ENCODE measurements at places on chromosomes 16 and 17.

DNA sequence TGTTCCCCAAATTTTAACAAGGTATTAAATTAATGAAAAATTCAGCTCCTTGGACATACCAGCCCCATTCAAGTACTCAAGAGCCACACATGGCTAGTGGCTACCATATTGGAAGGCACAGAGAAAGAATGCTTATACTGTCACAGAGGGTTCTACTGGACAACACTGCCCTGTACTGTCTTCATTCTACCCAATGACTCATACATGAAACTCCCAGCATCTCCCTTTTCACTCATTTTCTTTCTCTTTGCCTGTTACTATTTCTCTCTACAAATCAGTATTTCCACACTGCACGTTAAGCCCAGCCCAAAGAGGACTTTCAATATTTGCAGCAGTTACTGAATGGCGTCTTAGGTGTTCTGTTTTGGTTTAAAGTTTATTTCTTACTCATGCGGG is 72.1 kb upstream of the RCVRN start:
- DNase-seq, result no peak

GRCh38 chr17:65370669-65371131 is 190.7 kb downstream of the AXIN2 start:
- no peak for DNase-seq

DNA sequence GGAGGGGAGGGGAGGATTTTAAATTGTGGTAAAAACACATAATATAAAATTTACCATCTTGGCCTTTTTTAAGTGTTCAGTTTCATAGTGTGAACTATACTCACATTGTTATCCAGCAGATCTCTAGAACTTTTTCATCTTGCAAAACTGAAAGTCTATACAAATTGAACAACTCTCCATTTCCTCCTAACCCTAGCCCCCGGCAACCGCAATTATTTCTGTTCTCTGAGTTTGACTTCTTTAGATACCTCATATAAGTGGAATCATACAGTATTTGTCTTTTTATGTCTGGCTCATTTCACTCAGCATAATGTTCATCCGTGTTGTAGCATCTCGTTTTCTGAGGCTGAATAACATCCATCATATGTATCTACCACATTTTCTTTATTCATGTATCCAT is 30.0 kb upstream of the MRTFB start:
- no peak for DNase-seq

DNA sequence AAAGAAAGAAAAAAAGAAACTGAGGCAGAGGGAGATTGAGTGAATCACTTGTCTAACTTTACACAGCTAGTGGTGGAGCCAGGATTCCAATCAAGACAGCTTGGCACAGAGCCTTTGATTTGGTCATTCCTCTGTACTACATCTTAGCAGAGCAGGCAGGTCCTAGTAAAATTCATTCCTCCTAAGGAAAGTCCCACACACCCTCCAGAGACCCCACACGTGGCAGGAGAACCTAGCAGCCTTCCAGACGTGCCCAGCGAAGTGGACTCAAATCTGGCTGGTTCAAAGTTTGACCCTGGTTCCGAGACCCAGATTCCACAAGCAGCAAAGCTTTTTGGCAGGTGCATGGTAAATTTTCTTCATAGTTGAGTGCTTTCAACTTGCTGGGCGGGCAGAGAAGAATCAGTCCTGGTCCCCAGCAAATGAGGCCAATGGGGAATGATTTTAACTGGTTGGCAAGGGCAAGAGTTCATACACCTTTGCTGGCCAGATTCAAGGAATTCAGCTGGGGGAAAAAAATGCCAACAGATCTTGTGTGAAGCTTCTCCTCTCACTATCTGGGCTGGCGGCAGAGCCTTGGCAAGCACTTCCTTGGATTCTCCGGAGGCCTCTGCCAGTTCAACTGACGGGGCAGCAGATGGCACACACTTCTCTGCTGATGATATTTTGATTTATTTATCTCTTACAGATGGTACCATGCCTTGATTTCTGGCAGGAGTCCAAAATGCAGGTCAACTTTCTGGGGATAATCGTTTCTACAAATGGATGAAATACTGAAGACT is 82.4 kb downstream of the GSG1L start:
- DNase-seq, result no peak

DNA sequence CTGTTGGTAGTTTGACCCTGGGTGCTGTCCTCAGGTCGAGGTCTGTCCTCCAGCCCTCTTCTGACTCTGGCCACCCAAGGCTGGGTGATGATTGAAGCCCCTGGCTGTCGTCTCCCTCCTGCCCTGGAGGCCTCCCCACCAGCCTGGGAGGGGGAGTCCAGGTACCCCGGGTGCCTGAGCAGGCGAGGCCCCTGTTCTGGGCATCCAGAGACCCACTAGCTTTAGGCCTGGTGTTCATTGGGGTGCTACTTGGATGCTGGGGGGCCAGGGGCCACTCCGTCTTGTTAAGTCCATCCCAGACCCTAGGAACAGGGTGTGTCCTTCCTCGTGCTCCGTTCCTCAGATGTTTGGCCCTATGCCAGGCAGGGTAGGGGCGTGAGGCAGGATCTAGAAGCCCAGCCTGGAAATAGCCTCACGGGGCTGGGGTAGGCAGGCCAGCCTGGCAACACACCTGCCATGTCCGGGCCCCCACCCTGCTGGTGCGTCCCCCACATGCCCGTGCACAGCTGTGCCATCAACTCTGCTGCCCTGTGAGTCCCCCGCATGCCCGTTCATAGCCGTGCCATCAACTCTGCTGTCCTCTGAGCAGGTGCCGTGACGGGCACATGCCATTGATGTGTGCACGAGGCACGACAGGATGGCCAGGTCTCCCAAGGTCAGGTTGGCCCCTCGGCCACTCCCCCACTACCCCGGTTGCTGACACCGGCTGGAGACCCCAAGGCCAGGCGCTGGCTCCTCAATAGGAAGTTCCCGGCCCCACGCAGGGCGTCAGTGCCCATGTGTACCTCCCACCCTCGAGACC is 36.9 kb downstream of the GINS2 start:
- DNase-seq, result no peak

- no peak for DNase-seq
Measured at GRCh38 chr17:78034429-78035091, 76.1 kb downstream of the TNRC6C start.

DNA sequence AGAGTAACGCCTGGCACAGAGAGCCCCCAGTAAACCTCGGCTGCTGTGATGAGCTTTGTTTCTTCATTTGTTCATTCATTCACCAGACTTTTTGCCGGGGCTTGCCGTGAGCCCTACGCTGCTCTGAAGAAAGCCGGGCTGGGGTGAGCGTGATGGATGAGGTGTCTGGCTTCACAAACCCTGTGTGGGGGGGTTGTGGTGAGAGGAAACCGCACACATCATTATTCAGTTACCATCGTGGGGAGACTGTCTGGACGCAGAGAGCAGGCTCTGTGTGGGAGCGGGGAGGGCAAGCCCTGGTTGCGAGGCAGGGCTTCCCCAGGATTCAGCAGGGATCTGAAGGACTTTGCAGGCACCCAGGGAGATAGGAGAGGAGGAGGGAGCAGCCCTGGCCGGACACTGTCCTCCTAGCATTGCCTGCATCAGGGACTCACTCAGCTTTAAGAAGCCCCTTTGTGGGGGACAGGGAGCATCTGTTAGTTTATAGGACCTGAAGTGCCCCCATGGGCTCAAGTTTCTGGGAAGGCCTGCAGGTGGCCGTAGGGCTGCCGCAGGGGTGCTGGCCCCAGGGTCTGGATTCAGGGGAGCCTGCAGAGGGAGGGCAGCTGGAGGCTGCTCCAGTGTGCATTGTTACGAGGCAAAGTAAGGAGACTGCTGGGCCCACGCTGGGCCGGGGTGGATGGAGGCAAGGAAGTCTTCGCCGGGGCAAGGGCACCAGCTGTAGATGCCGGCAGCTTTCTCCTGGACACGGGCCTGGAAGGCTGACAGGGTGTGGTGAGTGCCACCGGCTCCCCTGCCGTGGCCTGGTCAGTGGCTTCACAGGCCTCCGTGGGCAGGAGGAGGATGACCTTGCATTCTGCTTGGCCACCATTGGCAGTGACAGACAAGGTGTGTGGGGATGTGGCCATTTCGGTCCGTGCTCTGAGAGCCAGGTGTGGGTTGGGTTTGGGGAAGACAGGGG is 334.5 kb downstream of the SEC14L1 start:
- peak; percentile 72 for DNase-seq

DNA sequence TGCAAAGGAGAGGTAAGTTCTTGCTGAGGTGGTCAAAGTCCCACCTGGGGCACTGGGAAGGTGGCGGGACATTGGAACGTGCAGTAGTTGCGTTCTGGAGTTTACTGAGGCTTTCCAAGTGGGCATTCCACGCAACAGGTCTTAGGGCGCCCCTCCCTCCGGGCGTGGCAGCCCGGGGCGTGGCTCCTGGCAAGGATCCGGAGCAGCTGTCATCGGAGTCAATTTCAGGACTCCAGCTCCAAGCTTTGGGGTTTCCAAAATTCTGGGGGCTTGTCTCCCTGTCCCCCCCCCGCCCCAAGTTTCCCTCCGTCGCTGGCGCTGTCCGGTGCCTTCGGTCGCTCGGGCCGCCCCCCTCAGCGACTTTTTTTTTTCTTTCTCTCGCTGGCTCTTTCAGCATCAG is 43.1 kb upstream of the AMZ2 start:
- DNase-seq, result no peak

DNA sequence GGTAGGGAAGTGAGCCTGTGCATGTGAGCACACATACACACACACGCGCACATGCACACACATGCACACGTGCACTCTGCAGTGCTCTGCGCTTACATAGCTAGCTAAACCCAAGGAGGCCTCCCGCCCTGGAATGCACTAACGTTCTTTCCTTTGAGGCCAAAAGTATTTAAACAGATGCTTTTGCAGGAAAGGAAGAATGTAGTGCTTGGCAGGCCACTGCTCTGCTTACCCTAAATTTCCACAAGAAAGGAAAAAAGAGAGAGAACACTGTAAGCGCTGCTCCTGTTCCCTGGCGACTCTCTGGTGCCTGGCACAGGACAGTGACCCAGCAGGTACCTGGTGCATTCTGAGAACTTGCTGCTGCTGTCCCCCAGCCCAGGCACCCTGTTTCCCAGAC is 31.3 kb upstream of the MRPS23 start:
- DNase-seq, result peak; percentile 68

DNA sequence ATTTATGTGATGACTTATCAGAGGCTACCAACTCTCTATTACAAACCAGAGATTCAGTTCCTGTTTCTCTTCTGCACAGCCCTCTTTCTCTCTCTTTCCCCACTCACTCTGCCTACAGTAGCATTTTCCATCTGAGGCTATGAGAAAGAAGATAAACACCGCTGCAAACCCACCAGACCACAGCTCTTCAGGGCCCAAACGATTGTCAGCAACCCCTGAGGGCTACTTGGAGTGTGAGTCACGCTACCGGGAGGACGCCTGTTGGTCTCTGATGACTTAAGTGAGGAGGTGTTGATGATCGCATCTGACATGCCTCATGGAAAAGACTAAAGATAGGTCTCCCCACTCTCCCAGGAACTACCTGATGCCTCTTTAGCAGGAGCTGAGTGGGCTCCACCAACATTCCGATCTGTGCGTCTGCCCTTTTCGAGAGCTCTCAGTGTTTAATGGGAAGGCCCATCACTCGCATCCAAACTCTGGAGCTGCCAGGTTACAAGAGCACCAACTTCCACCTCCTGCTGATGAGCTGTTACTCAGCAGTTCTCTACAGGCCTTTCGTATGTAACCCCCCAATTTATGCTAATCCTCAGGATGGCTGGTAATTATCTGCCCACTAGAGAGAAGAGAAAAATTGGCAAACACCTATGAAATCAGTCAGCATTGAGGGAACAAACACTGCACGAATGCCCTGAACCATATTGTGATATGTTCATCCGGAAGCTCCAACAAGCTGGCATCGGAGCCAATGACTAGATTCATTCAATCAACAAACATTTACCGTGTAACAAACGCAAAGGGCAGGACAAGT is 9.2 kb downstream of the GRIN2A start:
- DNase-seq, result no peak

DNA sequence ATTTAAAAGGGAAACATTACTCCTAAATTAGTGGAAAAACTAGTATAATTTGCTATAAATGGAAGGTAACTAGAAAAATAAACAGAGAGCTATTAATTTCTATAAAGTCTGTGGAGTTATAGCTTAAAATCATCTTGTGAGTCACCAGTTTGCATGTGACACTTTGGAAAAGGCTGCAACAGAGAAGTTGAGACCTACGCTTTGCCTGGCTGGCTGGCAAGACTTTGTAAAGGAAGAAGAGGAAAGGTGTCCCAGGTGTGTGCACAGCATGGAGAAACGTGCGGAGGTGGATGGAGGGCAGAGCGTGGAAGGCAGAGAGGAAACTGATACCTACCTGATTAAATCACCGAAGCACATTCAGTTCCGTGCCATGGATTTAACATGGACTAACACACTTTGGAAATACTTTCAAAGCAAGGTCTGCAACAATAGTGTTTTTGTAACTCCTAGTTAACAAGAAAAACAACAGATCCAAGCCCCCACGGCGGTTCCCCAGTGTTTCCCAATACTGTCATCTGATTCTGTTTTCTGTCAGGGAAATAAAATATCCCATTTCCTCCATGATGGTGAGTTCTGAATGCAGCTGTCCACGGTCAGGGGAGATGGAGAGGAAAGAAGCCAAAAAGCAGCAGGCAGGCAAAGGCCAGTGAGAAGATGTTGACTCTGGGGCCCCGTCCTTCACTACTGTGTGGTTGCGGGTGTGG is 134.8 kb downstream of the XYLT1 start:
- no peak for DNase-seq

DNA sequence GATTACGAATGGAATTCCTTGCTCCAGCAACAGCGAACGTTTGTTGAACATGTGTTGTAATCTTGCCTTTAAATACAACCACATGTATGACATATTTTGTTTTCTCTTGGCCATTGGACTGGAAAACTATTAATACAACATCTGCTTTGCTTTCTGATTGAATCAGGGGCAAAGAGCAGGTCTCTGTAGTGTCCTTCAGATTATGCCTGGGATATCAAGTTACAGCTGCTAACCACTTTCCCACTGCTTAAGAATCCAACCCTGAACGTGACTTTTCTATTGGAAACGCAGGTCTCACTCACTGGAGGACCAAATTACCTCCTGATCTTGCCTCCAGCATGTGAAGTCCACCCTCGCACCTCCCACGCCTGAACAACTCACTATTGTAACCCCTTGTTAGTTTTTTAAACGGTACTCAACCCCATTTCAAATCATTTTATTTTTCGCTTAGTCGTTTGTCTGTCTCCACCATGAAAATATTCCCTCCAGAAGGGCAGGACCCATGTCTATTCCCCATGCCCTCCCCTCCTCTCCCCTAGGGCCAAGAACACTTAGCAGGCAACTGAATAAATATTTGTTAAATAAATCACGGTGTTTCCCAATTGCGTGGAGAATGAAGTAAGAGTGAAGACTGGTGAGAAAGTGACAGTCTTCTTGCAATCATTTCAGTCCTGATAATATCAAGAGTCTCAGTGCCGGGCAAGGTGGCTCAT is 57.4 kb upstream of the MRTFB start:
- DNase-seq, result peak; percentile 17

DNA sequence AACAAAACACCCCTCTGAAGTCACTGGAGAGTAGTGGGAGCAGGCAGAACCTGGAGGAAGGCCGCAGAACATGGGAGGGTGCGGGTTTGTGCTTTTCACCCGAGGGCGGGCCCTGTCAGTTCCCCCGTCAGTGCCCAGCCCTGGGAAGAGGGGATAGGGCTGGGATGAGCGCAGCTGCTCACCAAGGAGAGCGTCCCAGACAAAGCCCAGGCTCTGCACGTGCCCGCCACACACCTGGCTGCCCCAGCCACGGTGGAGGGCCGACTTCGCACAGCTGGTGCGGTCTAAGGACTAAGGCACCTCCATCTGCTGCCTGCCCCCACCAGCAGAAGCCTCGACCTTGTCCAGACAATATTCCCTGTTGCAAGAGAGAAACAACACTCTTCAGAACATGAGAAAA is 39.5 kb downstream of the ZCCHC14 start:
- no peak for DNase-seq

- DNase-seq, result no peak
Measured at GRCh38 chr17:43312011-43312410, 78.2 kb upstream of the RNU2-1 start.

All from hepatic stellate cell (primary cell).